Fibroblast of villous mesenchyme (primary cell): ENCODE measurements at places on chromosomes 5 and 9. TPM values are rescaled to one million over a fixed set of nuclear protein-coding genes. Genes with fewer than 3 reads are reported as not detected.

Gene COQ4
- total RNA-seq = 22.0 and 32.5 TPM in 2 replicates

Gene BTF3
- 216 and 232 TPM in 2 replicates for total RNA-seq

Gene TRAPPC13
- 17.4 and 32.0 TPM in 2 replicates for total RNA-seq

Gene PRELID1
- total RNA-seq = 122 TPM in 2 replicates

Gene COL23A1
- not detected in 2 replicates for total RNA-seq
